ENCODE measurements at places on chromosomes 2 and 18. TPM values are rescaled to one million over a fixed set of nuclear protein-coding genes. Genes with fewer than 3 reads are reported as not detected.

The LRRC30 gene
- not detected for total RNA-seq

The CNTNAP5 gene
- total RNA-seq, result not detected

The CRYGC gene
- total RNA-seq, result not detected

The CNDP1 gene
- not detected for total RNA-seq

The COL6A3 gene
- total RNA-seq, result 0.07 TPM

The REG1B gene
- not detected for total RNA-seq

The MTLN gene
- 135 TPM for total RNA-seq

Measured in A549 treated with CORT108297 at 1 μM for 4 hours (cell line).